Stimulated activated CD4-positive, alpha-beta T cell treated with anti-CD3 and anti-CD28 coated beads, TNF-alpha, amount 100 ng/mL, for 4 hours (primary cell): ENCODE measurements at places on chromosomes 13 and 19.

GRCh38 chr13:42849200-42849599 lies 67.8 kb downstream of the FAM216B start:
- no peak for DNase-seq

DNA sequence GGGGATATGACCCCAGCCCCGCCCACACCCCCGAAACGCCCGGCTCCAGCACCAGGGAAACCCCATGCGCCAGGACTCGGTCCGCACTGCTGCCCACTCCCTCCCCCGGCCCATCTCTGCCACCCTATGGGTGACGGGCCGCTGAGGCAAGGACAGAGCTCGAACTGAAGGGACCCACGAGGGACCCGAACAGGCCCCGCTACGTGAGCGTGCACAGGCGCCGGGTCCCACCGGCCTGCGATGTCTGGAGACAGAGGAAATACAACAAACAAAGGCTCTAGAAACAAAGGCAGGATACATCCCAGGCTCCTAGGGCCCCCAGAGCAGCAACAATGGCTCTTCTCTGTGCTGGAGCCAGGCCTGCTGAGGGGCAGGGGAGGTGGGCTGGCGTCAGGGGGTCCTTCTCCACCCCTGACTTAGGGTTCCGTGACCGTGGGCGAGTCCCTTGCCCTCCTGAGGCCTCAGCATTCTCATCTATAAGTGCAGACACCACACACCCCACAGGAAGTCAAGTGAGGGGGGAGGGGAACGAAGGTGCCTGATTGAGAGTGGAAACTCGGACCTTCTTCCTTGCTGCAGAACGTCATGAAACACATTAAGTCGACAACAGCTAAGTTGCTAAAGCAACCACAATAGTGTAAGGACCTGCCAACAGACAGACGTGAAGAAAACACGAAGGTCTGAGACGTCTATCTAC lies 3.1 kb downstream of the ABHD17A start:
- no peak for DNase-seq

- no peak for DNase-seq
Measured at GRCh38 chr13:54373211-54373610, 1344.6 kb downstream of the OLFM4 start.

DNA sequence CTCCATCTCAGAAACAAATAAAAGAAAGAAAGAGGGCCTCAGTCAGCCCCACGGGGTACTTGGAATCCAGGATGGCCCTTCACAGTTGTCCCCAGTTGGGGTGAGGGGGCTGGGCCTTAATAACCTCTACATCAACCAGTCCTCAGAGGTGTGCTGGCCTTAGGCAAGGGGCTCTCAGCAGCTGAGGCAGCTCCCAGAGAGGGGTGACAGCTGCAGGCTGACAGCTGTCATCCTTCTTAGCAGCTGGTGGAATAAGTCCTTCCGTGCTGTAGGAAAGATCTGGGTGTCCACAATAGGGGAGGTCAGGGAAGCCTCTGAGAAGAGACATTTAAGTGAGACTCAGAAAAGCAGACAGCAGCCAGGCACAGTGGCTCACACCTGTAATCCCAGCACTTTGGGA lies 7.4 kb downstream of the BCAM start:
- no peak for DNase-seq

- no peak for DNase-seq
Measured at GRCh38 chr19:22421797-22422196, 349 bp downstream of the ZNF98 start.

GRCh38 chr13:89568276-89568675 lies 1779.2 kb upstream of the MIR17HG start:
- no peak for DNase-seq

GRCh38 chr13:27921961-27922882 lies 2.4 kb downstream of the PDX1 start:
- DNase-seq: no peak

GRCh38 chr19:32680986-32681385 lies 5.3 kb downstream of the RGS9BP start:
- no peak for DNase-seq

DNA sequence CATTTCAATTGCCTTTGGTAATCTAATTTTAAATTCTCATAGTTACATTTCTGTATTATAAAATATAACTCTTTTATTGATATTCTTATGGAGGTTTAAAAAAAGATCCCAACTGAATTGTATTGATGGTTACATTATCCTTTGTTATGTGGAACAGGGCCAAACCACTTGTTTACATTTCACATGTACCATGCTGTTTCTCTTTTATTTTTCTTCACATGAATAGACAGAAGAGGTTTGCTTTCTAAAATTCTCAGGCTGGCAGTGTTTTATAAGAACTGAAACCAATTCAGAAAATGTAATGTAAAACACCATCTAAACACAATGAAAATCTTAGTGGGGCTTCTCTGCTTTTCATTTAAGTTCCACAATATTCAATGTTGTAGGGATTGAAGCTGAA lies 122.5 kb downstream of the GPC5 start:
- DNase-seq: no peak

GRCh38 chr19:21197590-21198295 lies 55.9 kb downstream of the ZNF431 start:
- no peak for DNase-seq

DNA sequence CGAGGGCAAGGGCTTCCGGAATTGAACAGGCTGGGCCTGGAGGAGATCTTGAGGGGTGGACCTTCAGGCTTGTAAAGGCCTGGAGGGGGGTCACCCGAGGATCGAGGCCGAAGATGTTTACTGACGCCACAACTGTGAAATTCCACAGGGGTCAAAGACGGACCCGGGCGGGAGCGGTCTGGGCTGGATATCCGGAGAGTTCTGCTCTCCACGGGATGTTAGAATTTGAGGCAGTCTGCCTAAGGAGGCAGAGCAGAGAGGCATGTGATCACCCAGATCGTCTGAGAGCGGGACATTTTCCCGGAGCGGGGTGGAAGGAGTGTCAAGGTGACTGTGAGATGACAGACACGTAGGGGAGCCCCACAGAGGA lies 13.2 kb downstream of the KLHL26 start:
- DNase-seq: no peak

GRCh38 chr13:104737713-104738112 lies 1671.5 kb upstream of the SLC10A2 start:
- DNase-seq: no peak

GRCh38 chr13:48680756-48681392 lies 27.1 kb downstream of the CYSLTR2 start:
- no peak for DNase-seq

GRCh38 chr13:25147638-25148401 lies 24.3 kb downstream of the AMER2 start:
- no peak for DNase-seq

DNA sequence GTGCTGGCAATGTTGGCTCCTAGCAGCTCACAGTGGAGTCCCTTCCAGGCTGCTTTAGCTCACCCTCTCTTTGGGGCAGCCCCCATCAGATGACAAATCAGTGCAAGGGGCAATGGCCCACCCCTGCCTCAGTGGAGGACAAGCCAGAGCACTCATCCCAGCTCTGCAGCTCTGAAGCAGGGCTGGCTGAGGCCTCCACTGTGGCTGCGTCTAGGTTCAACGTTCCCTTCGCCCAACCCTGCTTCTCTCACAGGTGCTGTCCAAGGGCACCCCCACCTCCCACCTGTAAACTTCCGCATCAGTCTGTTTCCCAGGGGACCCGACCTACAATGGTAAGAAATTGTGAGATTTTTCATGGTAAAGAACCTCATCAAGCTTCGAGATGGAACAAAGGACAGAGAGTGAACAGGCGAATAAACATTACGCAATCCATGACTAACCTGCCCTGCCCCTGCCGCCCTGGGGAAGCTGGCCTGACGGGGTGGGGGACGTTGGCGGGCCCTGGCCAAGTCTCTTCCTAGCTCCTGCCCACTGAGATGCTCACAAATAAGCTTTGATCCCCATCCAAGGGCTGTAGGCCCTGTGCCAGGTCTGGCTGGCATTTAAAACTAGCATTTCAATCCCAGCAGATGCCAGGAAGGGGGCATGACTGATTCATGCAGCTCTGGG lies 40.5 kb downstream of the DZIP1 start:
- no peak for DNase-seq

DNA sequence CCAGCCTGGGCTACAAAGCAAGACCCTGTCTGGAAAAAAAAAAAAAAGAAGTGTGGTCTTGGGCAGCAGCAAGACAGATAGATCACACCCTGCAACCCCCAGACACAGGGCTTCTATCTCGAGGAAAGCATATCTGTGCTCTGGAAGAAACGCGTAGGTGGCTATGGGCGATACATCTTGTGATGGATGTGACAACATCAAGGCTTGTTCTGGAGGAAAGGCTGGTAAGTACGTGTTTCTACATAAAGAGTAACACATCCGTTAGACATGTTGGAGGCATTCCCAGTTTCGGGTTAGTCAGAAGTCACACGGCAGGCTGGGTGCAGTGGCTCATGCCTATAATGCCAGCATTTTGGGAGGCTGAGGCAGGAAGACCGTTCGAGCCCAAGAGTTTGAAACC lies 6.6 kb upstream of the DHDH start:
- DNase-seq: no peak

- DNase-seq: no peak
Measured at GRCh38 chr19:10921910-10922637, 6.4 kb downstream of the YIPF2 start.

- no peak for DNase-seq
Measured at GRCh38 chr13:30895773-30896172, 10.3 kb upstream of the MEDAG start.

- no peak for DNase-seq
Measured at GRCh38 chr13:33931397-33932311, 113.7 kb downstream of the RFC3 start.

DNA sequence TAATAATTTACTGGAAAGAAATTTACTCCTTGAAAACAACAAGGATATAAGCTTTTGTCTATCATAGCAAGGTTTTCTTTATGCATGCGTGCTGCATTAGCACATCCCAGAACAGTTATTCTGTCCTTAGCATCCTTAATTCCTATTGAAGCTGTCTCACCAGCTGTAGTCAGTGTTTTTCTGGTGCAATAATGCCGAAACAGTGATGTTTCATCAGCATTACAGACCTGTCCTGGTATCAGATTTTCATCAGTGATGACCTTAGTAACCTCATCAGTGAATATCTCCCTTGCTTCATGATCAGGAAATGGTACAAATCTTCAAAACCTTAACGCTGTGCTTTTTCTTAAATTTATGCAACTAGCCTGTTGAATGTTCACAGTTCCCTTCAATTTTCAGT lies 264.7 kb upstream of the STARD13 start:
- no peak for DNase-seq

GRCh38 chr19:4501691-4502090 lies 16.6 kb downstream of the PLIN4 start:
- DNase-seq: no peak

GRCh38 chr19:4120559-4121272 lies 3.2 kb downstream of the MAP2K2 start:
- DNase-seq: no peak

GRCh38 chr19:45766869-45767346 lies 2.1 kb downstream of the SIX5 start:
- DNase-seq: no peak

GRCh38 chr13:62375653-62376052 lies 960.0 kb upstream of the PCDH20 start:
- DNase-seq: no peak

DNA sequence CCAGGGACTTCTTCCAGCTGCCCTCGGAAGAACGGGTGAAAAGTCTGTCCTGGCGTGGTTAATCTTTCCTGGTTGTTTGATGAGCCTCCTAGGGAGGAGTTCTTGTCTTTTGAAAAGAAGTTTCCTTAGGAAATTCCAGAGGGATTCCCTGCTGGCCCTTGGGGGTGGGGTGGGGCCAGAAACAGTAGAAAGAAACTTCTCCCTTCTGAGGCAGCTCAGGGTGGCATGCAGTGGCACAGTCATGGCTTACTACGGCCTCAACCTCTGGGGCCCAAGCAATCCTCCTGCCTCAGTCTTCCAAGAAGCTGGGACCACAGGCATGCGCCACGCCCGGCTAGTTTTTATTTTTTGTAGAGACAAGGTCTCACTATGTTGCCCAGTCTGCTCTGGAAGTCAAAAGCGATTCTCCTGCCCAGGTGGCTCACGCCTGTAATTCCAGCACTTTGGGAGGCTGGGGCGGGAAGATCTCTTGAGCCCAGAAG lies 1.5 kb downstream of the ZNF101 start:
- DNase-seq: no peak

GRCh38 chr13:26749285-26749684 lies 11.3 kb downstream of the GPR12 start:
- no peak for DNase-seq

DNA sequence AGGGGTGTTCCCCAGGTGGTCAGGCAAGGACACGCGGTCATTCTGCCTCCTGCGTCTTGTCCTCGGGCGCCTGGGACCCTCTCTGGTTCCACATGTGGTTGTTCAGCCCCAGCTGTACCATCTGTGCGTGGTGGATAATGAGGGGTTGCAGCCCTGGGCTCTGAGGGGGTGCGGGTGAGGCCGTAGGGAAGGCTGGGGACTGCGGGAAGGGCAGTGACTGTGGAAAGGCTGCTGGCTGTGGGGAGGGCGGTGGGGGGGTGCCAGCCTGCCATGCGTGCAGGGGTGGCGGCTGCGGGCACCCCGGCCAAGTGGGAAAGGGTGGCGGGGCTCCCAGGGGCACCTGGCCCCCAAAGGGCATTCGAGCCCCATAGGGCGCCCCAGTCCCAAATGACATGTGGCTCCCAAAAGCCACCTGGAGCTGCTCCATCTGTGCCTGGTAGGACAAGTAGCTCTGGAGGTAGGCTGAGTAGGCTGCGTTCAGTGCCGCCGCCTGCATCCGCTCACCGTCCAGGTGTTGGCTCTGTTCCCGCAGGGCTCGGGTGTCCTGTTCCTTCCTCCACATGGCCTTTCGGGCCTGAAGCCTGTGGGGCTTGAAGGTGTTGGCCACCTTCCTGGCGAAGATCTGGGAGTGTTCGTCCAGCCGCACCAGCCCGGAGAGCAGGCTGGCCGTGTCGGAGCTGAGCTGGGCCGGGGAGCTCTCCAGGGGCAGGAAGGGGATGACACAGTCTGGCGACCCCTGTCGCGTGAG lies 15.1 kb downstream of the TICAM1 start:
- DNase-seq: no peak

DNA sequence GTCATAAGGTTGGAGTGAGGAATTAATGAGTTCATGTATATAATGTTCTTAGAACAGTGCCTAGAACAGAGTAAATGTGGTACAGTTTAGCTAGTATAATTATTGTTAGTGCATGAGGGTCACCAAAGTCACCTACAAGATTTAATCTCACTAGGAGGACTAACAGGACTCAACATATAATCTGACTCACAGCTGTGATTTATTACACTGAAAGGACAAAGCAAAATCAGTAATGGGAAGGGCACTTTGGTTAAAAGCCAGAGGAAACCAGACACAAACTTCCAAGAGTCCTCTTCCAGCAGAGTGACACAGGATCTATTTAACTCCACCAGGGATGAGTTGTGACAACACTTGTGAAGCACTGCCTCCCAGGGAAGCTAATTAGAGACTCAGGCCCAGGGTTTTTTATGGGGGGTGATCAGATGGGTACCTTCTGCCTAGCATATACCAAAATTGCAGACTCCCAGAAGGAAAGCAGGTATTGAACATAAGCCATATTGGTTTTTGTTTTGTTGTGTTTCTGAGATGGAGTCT lies 341.2 kb upstream of the DACH1 start:
- DNase-seq: no peak

GRCh38 chr13:80755910-80756309 lies 415.0 kb upstream of the SPRY2 start:
- DNase-seq: no peak

- no peak for DNase-seq
Measured at GRCh38 chr13:113598081-113598410, 13.5 kb downstream of the TFDP1 start.
